ENCODE measurements at places on chromosomes 12 and 14. TPM values are rescaled to one million over a fixed set of nuclear protein-coding genes. Genes with fewer than 3 reads are reported as not detected.

GRCh38 chr12:47709237-47709636, 3.4 kb upstream of the RPAP3 start:
- no peak for DNase-seq

- DNase-seq, result no peak
Observed at GRCh38 chr14:58755031-58755925, 117.5 kb downstream of the DACT1 start.

Gene DEPDC4
- 2.0 TPM for total RNA-seq

DNA sequence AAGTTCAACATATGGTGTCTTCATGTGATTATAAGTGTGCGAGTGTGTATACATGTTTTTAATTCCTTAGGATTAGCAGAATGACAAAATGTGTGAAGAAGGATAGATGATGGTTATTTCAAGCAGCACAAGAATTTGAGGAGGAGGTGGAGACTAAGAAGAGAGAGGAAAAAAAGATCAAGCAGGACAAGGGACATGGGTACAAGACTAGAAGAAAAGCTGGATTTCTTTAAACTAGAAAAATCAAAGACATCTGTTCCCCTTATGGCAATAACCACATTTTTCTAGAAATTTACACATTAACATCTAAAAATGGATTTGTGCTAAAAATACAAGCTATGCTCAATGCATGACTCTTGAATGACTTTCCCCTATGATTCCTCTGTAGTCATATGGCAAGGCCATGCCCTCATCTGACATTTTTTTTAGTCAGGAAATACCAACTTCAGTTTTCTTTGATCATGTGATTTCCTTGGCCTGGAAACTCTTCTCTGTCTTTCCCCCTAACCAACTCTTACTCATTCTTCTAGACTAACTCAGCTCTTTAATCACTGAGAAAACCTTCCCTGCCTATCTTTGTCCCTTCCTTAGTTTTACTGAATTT, 435.8 kb downstream of the NRXN3 start:
- DNase-seq, result no peak

DNA sequence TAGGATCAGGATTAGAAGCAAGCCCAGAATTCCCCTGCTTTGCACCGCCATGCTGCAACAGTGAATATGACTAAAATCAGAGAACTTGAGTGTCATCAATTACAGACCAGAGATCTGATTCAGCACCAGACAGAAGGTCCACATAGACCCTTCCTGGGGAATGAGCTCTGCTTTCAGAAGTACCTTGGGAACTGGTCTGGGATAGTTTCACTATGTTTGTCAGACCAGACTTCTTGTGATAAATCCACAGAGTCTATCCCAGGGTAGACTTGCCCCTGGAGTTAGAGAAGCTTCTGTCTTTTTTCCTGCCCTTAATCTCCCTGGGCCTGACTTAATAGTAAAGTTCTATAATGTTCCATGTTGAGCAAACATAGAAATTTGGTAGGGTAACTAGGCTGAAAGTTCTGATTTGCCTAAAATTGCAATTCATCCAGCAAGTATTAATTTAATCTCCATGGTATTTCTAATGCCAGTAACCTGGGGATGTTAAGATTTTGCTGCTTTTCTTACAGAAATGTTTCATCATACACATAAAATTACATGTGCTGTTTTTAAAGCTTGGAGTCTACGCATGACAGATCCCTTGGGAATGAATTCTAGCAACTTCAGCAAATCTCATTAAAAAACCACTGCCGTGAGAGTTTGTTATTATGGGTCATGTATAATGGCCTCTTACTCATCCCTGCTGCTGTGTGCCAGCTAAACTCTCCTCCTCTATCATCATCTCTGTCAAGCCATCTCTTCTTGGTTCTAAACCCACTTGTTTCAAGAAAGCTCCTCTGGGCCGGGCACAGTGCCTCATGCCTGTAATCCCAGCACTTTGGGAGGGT, 61.3 kb upstream of the METAP2 start:
- peak; percentile 49 for DNase-seq
